Stimulated activated CD4-positive, alpha-beta T cell treated with anti-CD3 and anti-CD28 coated beads, TNF-alpha, amount 100 ng/mL, for 24 hours (primary cell): ENCODE measurements at places on chromosomes 2 and 18.

DNA sequence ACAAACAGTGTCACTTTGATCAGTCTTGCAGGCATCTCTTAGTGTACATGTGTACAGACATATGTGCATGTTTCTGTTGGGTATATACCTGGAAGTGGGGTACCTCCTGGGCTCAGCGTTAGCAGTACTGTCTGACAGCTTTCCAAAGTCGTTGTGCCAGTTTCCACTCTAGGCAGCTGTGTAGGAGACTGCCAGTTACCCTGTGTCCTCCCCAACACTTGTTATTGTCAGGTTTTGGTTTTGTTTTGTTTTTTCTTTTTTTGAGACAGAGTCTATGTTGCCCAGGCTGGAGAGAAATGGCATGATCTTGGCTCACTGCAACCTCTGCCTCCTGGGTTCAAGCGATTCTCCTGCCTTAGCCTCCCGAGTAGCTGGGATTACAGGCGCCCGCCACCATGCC is 6.2 kb downstream of the FKBP1B start:
- no peak for DNase-seq

DNA sequence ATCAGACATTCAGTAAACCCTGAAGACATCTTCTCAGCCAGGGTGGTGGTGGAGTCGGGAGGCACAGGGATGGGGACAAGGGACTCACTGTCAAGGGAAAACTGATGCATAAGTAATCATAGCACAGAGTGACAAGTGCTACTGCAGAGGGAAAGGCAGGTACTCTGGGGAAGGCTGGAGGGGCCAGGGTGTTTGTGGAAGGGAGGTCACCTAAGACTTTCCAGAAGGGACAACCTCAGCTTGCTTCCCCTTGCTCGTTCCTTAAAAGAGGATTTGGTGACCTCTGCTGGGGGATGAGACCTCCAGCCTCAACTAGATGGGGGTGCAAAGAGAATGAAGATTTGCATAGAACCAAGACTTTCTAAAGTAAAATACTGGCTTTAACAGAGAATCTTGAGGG is 99.5 kb downstream of the SLC4A3 start:
- DNase-seq, result no peak

DNA sequence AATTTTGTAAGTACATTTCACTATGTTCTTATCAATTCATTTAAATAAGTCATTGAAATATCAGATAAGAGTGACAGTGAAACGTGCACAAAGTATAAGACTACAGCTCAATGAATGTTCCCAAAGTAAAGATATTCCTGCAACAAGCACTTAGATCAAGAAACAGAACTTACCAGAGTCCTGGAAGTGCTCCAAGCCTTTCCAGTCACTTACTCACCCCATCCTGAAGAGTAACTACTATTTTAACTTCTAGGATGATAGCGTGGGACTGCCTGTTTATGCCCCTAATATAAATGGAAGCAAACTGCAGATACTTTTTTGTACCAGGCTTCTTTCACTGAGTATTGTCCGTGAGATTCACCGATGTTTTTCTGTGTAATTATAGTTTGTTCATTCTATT is 768.9 kb downstream of the SLC4A3 start:
- DNase-seq, result no peak

- DNase-seq, result no peak
Measured at GRCh38 chr2:38386377-38386776, 9.3 kb upstream of the ATL2 start.

- DNase-seq, result no peak
Measured at GRCh38 chr2:190455358-190456095, 47.4 kb downstream of the MFSD6 start.

DNA sequence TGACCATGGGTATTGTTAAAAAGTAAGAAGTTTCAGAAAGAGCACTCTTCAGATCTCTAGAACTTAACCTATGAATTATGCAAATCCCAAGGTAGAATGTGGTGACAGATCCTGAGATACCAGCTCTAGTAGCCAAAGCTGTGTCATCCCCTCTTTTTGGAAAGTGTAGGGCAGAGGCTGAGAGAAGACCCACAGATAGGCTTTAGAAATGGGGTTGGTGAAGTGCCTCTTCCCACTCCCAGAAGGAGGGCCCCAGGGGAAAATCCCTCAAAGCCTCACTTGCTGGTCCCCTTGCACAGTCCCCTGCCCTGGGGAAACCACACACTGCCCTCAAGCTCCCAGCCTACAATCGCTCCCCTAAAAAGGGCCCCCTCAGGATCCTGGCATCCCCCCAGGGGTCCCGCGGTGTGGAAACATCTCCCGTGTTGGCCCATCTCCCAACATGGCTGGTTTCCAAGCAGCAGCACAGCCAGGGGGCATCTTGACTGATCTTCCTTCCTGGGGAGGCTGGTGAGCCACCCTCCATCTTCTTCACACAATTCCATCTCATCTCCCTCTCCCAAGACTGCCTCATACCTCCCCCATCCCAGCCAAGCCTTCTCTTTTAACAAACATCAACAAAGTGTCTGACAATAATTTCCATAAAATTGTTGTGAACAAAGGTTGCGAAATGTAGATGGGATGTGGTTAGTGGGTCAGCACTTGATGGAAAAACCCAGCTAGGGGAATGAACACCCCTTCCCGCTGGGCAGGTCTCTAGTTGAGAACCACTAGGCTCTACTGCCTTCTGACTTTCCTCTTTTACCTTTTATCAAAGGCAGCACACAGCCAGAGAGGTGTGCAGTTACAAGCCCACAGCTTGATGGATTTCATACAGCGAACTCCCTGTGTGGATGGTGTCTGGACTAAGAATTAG is 25.1 kb downstream of the MAL start:
- no peak for DNase-seq

- DNase-seq, result no peak
Measured at GRCh38 chr2:209382775-209383174, 41.1 kb upstream of the MAP2 start.

GRCh38 chr2:105180491-105180972 is 61.0 kb upstream of the GPR45 start:
- no peak for DNase-seq

DNA sequence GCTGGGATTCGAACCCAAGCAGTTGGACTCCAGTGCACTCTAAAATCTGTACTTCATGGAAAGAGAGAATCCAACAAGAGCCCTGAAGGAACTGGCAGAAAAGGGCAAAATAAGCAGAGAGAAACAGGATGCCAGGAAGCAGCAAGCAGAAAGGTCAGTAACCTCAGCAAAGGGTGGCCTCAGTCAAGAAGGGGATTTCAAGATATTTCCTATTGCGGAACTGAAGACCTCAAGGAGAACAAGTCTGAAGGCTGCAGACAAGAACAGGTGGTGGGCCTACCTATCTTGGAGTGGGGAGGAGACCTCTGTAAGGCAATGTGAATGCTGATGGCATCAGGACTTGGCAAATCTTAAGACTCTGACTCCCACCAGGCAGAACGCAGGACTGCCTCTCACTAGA is 20.1 kb upstream of the MREG start:
- no peak for DNase-seq
